ENCODE measurements at places on chromosomes 13 and 19.

GRCh38 chr13:103663996-103664395 is 597.8 kb upstream of the SLC10A2 start:
- no peak for DNase-seq

- peak; percentile 41 for DNase-seq
Observed at GRCh38 chr13:38530492-38530891, 156.4 kb upstream of the FREM2 start.

DNA sequence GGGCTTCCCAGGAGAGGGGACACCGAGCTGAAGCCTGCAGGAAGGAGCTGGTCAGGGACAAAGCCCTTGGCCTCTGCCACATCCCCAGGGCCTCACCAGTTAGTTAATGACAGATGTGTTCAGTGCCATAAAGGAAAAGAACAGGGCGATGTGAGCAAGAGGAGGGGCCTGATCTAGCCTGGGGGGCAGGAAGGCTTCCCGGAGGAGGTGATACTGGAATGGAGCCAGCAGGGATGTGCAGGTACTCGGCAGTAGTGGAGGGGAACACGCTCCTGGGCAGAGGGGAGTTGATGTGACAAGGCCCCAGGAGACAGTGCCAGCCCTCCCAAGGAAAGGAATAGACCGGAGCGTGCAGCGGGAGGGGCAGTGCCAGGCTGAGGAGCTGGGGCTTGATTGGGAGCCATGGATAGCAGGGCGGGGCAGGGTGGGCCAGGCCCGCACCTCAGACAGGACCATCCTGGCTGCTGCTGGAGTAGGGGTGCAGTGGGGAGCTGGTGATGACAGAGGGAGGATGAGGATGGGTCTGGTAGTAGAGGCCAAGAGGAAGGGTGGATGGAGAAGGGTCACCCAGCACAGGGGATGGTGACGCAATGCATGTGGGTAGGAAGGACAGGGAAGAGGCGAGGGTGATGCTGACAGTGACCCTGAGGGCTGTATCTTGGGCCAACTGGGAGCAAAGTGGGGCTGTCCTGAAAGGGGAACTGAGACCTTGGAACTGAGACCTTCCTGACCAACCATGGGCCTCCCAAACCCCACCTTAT is 4.1 kb downstream of the C19orf33 start:
- no peak for DNase-seq

- DNase-seq = peak; percentile 5
Observed at GRCh38 chr13:91185294-91185863, 162.1 kb upstream of the MIR17HG start.

DNA sequence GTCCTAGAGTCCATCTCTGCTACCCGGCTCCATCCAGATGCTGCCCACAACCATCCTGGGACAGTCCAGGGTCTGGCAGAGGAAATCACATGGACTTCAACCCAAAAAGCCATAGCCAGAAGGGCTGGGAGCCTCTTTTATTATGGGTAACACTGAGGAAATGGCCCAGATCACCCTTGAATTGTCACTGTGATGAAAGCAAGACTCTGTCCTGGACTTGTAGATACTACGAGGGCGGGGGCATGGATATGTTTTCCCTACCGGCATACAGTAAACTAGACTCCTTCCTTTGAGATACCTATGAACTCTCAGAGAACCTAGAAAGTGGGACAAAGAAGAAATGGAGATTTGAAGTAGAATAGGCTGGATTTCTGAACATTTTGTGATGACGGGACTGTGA is 110.3 kb downstream of the LACC1 start:
- DNase-seq = no peak

DNA sequence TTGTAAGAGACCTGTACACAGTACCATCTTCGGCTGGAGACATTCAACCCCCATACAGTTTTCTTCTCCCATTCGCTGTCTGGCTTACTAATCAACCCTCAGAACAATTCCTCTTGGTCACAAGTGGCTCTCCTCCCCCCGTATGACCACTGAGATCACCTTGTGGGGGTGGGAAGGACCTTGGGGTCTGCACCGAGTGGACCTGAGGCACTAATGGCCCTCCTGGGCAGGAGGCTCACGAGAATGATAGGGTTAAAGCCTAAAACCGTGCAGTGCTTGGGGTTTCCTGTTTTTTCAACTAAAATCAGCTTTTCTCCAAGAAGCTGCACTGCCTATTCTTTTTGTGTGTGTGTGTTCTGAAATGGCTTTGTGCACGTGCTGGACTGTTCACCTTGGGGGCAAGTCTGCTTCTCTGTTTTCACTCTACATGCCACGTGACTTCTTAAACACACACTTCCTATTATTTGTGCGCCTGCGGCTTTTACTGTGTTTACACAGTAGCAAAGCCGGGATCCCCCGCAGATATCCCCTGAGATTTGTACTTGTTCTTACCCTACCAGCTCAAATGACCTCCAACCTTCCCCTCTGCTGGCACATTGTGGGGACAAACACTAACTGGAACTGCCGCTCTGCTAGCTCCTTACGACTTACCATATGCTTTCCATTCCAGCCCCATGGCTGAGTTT is 12.3 kb downstream of the RBM26 start:
- DNase-seq = no peak

GRCh38 chr13:67664502-67664901 is 434.4 kb upstream of the PCDH9 start:
- no peak for DNase-seq

- no peak for DNase-seq
Observed at GRCh38 chr13:83879431-83880171, 2.7 kb downstream of the SLITRK1 start.

DNA sequence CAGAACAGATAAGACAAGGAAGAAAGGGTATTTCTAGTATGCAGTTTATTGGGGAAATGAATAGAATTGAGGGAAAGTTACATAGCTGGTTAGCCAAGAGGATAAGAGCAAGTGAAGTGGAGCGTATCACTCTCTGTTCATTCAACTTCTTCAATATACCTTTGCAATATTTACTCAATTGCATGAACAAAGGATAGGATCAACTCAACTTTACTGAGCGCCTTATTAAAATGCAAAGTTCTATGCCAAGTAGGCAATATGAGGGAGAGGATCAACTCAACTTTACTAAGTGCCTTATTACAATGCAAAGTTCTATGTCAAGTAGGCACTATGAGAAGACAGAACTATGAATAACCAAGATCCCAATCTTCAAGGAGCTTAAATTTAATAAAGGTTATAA is 43.9 kb downstream of the ZC3H13 start:
- no peak for DNase-seq

GRCh38 chr13:75489502-75490263 is 7.7 kb upstream of the TBC1D4 start:
- DNase-seq = no peak

- no peak for DNase-seq
Observed at GRCh38 chr19:6216996-6217751, 62.6 kb downstream of the MLLT1 start.

DNA sequence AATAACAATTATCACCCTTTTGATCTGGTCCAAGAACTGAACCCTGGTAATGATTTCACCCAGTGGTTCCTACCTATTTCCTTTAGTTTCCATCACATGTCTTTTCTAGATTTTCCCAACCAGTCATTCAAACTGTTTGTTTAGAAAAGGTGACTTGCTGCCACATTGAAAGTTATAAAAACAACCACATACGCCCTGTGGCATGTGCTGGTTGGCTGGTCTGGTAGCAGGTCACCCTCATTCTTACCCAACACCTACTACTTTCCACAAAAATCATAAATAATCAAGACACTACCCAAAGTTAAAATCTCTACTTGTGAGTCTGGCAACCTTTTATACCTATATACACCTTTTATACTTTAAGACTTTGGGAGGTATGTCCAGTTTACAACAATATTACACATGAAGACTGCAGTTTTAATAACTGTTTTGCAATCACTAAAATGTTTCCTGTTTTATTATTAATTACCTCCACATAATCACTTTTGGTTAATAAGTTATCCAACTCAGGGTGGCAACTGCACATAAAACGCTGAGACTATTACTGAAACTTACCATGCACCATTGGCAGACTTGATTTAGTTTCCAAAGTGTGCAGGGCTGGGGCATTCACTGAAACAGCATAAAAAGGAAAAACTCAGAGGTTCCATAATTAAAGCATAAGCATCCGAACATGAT is 38.9 kb downstream of the DZIP1 start:
- no peak for DNase-seq

DNA sequence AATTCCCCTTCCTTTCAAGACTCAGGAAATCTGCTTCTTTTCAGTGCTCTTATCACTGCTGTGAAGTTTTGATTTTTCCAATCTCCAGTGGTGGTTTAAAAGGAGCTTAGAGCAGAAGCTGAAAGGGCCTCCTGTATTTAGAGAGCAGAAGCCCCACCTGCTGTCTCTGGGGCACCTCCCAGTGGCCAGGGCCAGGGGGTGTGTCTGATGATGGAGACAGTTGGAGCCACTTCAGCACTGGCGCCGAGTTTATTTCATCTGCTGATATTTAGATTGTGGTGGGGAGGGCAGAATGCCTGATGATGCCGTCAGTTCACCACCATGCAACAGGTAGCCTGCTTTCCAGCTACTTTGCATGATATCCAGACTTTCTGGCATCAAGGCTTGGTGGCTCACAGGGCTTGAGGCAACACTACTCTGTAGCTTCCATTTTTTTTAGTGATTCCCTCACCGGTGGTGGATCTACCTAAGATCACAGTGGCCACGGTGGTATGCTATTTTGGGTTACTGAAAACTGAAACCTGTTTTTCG is 371.9 kb downstream of the KCNRG start:
- DNase-seq = peak; percentile 51

DNA sequence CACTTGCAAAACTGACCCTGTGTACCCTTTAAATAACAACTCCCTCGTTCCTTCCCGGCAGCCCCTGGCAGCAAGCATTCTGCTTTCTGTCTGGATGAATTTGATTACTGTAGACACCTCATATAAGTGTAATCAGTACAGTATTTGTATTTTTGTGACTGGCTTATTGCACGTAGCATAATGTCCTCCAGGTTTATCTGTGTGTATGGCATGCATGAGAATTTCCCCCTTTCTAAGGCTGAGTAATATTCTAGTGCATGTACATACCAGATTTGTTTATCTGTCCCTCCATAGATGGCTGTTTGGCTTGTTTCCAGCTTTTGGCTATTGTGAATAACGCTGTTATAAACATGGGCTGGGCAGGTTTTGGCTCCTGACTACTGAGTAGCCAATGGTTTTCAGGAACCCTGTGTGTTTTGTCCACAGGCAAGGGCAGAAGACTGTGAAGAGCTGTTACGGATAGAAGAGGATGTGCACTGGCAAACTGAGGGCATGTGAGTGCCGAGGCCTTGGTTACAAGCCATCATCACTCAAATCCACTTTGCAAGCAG is 98.0 kb downstream of the ESD start:
- no peak for DNase-seq

- DNase-seq = no peak
Observed at GRCh38 chr19:1111641-1112267, 8.0 kb downstream of the GPX4 start.

- DNase-seq = no peak
Observed at GRCh38 chr13:85528491-85529217, 270.6 kb downstream of the SLITRK6 start.

DNA sequence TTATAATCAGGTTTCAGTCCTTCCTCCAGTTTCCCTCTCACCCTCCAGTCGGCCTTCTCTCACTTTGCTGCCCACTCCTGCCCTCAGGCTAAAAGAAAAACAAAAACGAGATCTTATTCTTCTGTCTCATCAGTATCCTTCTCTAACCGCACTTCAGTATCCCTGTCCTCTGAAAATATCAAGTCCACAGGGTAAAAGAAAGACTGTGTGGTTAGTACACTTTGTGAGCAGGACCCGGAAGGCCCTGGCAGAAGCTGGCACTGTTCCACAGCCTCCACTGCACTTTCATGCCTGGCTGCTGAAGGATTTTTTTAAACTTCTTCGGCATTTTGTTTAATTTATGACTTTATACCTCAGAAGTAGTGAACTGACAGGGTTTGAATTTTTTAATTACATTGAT is 51.8 kb downstream of the TM9SF2 start:
- no peak for DNase-seq

DNA sequence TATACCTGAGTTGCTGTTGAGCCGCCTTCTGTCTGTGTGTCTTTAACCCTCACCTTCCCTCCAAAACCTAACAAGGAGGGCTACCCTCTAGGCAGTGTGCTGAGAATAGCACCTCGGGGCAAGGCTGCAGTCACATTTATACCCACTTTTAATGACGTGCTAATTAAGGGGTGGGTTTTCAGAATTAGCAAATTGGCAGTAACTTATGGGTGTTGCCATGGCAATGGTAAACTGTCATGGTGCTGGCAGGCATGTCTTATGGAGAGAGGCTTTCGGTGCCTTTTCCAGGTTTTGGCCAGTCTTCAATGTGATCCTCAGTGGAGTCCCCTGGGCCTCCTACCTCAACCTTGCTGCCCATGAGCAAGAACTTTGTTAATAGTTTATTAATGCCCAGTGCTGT is 1.2 kb upstream of the PNMA8A start:
- no peak for DNase-seq

- DNase-seq = no peak
Observed at GRCh38 chr13:27117952-27118351, 53.7 kb downstream of the USP12 start.

- no peak for DNase-seq
Observed at GRCh38 chr13:77749344-77749880, 51.9 kb downstream of the SLAIN1 start.

All from NCI-H446 (cell line).